Right renal pelvis (tissue), 4 donors: ENCODE measurements at places on chromosomes 4 and X. TPM values are rescaled to one million over a fixed set of nuclear protein-coding genes. Genes with fewer than 3 reads are reported as not detected.

SERPINA7 gene
- 0.42 TPM for polyA plus RNA-seq

FANCB gene
- 4.0 TPM for polyA plus RNA-seq

SHOX gene
- polyA plus RNA-seq: not detected

LARP1B gene
- polyA plus RNA-seq: 20.9 TPM

MTM1 gene
- 13.4 TPM for polyA plus RNA-seq

RTL5 gene
- 22.2 TPM for polyA plus RNA-seq

AMBN gene
- 1.6 TPM for polyA plus RNA-seq

CABS1 gene
- polyA plus RNA-seq: 0.13 TPM

CXorf51B gene
- polyA plus RNA-seq: not detected

SPP1 gene
- 230 TPM for polyA plus RNA-seq

ABLIM2 gene
- 7.3 TPM for polyA plus RNA-seq

HTR2C gene
- 1.1 TPM for polyA plus RNA-seq

KIAA1210 gene
- polyA plus RNA-seq: 2.3 TPM

GRCh38 chr4:183968931-183969330 is 63.8 kb downstream of the STOX2 start:
- DNase-seq: no peak

- DNase-seq: no peak
Observed at GRCh38 chrX:11499076-11500044, 166.4 kb downstream of the ARHGAP6 start.

DNA sequence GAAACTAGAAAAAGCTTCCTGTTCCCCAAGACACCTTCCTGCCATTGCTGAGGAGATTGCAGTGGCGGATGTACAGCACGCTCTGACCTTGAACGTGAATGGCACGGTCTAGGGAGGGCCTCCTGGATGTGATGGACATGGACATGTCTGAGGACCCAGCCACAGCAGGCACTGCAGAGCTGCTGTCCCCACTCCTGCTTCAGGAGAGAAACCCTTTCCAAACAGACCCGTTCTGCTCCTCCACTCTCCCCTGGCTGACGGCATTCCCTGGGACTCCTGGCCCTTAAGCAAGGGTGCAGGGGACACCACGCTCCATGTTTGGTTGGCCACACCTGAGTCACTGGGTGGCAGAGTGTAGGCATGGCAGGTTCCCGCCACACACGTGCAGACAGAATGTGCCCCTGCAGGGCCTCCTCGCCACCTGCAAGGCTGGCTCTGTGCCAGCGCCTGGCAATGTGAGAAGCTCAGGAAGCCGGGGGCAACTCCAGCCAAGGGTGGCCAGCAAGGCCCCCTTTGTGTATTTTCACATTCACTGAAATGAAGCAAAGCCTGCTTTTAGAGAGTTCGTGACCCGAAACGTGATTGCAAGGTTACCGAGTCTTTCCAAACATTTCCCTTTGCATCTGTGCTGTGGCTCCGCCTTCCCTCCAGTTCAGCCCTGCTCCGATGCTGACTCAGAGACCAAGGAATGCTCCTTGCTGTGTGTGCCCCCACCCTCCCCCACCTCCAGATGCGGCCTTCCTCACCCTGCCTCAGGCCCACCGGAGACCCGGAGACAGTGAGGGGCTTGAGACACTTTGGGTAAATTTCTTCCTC is 46.1 kb downstream of the HTRA3 start:
- DNase-seq: peak; percentile 87

DNA sequence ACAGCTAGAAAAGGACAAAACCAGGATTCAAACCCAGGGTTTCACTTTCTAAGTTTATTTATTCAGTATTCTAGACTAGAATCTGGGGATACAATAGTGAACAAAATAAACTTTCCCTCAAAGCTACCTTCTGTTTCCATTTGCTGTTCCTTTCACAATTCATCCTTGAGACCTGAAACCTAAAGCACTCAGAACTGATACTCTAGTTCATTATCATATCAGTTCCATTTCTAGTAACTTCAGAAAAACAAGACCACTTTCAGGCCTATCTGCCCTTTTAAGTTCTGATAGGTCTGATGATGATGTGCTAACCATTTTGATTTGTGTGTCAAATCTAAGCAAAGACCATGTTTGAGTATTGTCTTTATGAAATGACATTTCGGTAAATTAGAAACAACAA is 7.8 kb upstream of the XK start:
- DNase-seq: no peak

DNA sequence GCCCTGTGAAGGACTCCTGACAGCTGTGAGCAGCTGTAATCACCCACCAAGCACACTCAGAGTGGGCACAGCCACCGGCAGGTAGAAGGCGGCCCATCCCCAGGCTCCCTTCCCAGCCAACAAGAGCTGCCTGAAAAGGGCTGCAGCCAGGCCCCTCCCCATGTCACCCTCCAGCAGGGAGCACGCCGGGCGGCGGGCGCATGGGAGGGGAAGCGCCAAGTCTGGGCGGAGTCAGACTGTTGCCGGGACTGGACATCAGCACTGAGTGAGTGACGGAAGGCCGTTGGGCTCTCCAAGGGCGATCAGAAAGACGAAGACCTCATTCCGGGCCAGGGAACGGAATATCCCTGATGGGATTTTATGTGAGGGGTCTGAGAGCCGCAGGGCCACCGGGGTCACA is 82.1 kb downstream of the PPP2R2C start:
- no peak for DNase-seq

GRCh38 chr4:20623939-20624338 is 76.3 kb upstream of the PACRGL start:
- no peak for DNase-seq

GRCh38 chr4:46979283-46979682 is 14.1 kb downstream of the GABRA4 start:
- no peak for DNase-seq

GRCh38 chr4:186554914-186555827 is at the start of gene MTNR1A:
TSS of gene MTNR1A (minus strand) at chr4:186555567. CDS start at chr4:186555365, 202 bp downstream.
- no peak for DNase-seq

DNA sequence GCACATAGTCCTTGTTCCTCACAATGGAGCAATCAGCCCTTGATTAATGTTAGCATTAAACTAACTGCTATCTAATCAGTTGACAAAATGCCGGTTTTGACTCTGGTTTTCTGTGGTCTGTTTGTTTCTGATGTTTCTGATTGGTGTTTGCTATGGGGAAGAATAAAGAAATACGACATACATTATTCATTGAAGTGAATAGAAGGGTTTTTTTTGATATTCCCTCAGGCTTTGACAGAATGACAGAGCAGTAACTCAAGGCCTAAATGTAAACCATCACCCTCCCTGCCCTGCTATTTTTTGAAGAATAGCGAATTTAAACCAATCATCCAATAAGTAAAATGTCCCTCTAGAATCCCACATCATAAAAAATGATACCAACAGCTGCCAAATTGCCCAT is 65.5 kb upstream of the HS3ST1 start:
- no peak for DNase-seq

DNA sequence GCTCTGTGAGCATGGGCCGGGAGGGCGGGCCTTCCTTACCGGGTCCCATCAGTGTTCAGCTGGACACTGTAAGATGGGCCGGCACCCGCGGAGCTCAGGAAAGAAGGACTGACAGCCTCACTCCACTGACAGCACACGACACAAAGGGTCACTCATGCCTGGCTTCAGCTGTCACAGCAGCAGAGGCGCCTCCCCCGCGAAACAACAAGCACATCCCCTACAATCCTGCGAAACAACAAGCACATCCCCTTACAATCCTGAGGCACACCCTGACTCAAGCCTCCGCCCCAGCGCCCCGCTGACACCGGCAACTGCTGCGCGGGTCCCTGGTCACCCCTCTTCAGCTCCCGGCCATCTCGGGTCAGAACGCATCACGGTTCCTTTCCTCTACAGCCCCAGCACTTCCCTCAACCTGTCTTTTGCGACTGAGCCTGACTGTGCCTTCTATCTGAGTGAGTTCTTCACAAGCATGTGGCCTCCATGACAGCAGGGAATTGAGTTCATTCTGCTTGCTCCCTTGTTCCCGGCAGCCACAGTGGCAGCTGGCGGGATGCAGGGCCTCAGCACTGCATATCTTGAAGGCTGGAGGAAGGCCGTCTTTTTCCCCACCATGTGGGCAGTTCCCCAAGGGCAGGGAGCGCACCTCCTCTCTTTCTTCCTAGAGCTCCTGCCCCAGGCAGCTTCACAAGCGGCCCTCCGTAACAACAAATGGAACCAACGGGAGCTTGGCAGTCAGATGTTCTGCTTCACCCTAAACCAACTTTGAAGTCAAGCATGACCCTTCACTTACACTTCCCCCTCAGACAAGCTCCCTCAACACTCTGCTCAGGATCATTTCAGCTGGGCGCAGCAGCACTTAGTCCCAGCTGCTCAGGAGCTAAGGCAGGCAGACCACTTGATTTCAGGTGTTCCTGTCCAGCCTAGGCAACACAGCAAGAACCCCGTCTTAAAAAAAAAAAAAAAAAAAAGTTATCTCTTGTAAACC is 39.6 kb downstream of the SCD5 start:
- no peak for DNase-seq

DNA sequence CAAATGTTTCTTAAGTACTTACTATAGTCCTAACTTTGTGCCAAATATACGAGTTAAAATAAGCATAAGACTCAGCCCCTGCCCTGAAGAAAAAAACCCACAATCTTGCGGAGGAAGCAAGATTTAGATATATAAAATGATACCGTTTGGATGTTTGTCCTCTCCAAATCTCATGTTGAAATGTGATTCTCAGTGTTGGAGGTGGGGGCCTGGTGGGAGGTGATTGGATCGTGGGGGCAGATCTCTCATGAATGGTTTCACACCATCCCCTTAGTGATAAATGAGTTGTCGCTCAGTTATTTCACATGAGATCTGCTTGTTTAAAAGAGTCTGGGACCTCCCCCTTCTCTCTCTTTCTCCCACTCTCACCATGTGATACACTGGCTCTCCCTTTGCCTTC is 28.7 kb downstream of the EFHC2 start:
- no peak for DNase-seq

DNA sequence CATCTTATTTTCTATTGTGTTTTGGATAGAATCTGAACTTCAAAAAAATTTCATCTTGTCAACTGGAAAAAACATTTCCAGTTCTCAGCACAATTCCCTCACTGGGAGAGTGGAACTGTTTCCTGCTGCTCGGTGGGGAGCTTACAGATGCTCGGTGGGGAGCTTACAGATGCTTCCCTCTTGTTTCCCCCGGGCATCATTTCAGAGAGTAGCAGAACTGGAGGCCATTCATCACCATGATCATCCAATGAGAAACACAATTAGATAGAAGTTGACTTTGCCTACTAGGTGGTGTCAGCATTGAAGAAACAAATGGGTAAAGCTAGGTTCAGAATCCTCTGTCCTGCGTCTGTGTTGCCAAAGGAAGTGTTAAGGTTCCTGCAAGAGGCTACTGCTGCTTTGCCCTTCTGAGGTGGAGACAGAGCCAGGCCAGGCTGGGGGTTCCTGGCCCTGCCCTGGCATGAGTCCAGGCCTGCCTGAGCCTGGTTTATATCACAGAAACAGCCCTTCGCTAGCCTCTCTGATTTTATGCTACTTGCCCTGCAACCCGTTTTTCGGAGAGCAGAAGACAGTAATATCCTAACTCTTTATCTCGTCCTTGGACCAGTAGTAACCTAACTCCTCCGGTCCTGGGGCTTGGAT is 70.6 kb downstream of the TAPT1 start:
- no peak for DNase-seq

- DNase-seq: no peak
Observed at GRCh38 chr4:25937801-25938200, 23.8 kb downstream of the SMIM20 start.

DNA sequence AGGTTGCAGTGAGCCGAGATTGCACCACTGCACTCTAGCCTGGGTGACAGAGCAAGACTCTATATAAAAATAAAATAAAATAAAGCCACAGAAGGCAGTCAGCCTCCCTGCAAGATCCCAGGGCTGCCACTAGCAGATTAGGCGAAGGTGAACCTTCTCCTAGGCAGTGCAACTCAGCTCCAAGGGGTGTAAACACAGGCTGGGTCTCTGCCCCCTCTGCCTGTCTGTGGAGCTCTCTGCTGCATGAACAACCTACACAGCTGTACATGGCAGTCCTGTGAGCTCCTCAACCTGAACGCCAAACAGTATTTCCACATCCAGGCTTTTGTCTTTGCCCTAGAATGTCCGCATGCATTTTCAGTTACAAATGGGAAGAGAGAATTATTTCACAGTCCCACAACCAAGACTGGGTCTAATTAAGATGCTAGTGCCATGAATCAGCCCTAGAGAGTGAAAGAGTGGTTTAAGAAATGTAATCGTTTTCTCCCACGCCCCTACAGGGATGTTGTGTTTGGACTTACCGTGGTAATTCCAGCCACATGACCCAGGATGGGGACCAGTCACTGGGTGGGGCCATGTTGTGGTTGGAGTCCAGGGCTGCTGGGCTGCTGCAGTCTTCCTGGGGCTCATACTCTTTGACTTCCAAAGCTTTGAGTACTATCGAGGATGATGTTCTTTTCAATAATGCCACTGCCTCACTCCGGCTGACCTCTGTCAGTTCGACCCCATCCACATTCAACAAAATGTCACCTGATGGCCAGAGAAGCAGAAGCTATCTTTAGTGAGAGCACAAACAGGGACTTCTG is 99.0 kb downstream of the FIP1L1 start:
- no peak for DNase-seq
